Substantia nigra (tissue), 51 donors: ENCODE measurements at places on chromosomes 1 and 21.

DNA sequence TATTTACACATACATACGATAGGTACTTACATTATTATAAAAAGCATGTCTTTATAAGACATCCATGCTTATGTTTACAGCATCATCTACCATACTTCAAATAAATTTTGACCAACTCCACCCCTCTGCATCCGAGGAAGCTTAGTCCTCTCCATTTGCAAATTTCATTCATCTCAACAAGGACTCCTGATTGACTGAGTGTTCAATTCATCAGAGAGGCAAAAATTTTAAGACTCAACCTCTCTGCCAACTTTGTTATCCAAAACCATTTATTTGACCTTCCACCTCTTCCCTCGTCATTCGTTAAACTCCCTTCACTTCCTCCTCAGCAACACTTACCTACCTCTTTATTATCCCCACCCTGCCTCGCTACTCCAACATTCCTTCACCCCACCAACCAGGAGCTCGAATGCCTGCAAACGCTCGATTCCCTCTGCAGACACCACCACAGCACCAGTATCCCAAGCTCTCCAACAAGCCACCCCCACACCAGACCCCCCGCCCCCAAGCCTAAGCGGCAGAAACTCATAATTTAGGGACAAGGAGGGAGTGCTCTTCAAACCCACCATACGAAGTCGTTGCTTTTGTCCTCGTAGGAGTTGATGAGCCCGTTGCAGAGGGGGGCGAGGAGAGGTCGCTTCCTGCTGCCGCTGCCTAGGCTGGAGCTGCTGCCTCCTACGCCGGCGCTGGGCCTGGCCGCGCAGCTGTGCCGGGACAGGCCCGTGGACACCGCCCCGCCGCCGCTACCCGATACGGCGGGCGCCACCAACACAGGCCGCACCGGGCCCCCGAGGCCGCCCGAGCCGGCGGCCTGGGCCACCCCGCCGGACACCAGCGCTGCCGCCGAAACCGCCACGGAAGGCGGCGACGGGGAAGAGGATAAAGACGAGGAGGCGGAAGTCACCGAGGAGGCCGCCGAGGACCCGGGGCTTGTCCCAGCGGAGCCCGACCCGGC, 803 bp downstream of the COP1 start:
- DNase-seq, result no peak

DNA sequence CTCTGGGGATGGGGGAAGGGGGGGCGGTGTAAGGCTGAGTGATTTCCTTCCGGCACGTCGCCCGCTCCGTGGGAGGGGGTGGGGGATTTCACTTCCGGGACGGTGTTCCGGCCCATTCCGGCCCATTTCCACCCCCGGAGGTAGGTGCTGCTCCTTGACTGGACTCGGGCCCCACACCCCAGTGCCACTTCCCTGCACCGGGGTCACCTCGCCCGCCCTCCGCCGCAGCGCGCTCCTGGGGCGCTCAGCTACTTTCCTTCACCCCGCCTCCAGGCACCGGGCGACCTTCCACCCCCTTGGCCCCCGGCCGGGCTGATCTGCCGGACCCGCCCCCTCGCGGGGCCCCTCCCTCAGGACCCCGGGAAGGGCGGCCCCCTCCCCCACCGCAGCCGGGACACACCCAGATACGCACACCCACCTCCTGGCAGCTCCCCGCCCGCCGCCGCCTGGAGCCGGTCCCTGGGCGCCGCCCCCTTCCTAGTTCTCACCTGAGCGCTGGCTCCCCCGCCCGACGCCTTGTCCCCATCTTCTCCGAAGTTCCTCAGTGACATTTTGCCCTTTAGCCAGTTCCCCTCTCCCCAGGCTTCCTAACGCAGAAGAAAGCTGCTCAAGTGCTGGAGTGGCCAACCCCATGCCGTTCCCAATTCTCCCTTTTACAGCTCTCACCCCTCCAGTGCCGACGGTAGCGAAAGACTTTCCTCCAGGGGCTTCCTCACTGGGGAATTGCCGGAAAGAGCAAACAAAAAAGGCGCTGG, at the start of gene ZBTB37:
ZBTB37 (plus strand) TSS at position 115 of the 755 bp plus-strand sequence. CDS start 1,846 bp downstream, outside the sequence.
- peak; percentile 81 for DNase-seq

DNA sequence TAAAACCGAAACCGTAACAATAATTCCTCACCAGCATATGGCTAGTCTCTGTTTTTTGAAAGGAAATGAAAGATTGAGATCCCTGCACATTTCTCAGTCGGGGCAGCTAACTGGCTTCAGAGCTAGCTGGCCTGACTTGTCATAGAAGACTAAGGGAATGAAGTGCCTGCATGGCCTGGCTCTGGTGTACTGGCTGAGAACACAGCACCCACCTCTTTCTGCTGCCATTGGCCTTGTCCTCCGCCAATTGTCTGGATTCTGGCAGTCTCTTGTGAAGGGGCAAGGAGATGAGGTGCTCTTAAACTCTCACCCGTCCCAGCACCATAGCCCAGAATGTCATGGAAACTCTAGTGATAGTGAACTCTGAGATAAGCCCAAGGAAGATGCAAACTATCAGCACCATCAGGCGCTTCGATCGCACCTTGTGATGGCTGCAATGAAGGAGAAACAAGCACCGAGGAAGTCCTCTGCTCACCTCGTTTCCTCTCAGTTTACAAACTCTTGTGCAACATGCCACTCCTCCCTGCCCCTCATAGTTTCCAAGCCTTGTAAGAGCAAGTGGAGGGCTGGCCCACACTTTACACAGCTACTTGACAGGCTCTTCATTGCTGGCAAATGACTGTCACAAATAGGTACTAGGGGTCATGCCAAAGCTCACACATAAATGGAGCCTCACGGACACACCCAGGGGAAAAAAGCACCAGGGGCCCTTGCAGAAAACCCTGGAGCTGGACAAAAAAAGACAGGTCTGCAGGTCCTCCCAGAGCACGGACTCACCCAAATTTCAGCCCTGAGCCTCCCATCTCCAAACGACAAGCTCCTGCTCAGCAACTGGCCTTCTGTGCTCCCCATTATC, 16.4 kb downstream of the INPP5B start:
- DNase-seq, result no peak

GRCh38 chr1:85935234-85935633, 221.3 kb downstream of the COL24A1 start:
- no peak for DNase-seq

DNA sequence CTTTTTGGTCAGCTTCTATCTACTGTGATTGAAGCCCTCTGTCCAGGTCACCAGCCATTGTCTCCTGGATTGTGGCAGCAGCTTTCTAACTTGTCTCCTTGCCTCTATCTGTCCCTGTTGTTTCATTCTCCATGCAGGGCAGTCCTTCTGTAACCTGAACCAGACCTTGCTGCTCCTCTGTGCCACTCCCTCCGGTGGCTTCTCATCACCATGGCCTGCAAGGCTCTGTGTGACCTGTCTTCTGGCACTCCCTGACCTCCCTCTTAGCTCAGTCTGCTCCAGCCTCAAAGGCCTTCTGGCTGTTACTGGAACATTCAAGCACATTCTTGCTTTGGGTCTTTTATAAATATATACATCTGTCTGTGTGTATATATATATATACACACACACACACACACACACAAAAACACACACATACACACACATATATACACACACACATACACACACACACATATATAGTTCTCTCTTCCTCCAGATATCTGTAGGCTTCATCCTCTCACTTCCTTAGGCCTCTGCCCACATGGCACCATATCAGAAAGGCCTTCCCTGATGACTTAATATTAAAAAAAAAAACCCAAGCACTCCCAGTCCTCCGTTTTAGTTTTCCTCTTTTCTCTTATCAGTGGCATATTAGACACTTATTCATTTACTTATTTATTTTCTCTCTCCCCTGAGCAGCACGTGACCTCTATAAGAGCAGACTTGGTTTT, 21.2 kb upstream of the JUN start:
- no peak for DNase-seq

DNA sequence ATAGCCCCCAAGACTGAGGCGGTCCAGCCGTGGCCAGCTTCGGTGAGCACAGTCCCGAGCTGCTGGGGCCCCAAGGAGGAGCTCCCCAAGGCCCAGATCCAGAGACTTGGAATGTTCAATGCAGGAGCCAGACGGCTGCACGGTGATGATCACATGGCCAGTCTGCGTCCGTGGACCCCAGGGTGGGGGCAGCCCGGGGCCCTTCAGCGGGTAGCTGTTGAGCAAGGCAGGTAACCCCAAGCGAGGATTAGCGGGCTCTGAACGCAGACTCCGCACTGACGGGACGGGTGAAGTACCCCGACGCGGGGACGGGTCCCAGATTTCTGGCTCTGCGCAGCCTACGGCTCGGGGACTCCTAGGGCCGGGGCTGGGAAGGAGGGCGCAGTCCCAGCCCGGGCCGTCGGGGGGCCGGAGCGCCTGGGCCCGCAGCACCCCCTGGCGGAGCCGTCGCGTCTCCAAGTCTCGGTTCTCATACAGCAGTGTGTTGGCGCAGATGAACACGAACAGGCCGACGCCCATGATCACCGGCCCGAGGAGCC, 2.7 kb downstream of the TMEM200B start:
- DNase-seq, result no peak

DNA sequence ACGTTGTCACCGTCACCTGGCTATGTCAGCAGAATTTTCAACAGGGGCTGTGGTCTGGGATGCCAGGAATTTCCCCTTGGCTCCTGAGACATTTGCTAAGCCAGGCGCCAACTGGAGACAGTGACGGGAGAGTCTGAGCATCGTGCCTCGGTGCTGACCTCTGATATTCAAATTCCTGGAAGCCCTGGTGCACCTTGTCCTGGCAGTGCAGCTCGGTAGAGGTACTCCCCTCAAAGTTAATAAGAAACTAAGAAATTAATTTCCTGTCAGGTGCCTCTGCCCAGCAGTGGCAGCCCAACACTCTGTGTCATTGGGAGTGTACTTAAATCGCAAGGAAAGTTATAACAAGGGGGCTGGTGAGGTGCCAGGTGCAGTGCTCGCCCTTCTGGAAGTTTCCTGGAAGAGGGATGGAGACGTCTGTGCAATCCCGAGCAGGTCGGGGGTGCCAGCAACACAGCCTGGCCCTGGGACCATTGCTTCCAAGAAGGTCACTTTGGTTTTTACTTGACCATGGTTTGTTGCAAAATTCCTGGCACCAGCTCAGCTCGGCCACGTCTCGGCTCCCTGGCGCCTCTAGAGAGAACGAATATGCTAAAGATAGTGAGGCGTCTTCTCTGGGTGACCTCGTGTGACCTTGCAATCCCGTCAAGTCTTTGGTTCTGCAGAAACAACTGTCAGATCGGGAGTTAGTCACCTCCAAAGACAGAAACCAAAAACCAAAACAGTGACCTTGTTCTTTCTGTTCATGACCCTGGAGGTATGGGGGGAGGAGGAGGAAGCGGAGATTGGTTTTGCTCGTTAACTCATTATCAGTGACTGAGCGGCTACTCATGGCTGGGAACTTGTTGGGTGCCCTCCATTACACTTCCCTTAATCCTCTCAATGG, 149.5 kb upstream of the VAMP3 start:
- DNase-seq, result no peak

GRCh38 chr1:207823880-207824566, 72.2 kb downstream of the CD46 start:
- peak; percentile 84 for DNase-seq

DNA sequence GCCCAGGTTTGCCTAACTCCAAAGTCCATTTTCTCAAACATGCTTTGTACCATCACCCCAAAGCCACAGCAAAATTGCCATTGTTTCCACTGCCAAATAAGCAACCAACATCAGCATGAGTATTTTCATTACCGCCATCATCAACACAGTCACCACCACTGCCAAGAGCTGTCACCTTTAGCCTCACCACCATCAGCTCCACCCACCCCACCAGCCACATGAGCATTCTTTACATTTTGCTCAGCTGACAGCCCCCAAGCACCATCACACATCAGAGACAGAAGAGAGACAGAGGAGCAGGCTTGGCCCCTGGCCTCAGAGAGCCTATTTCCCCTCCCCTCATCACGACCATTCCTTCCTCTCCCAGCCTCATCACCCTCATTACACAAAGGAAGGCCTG, 42.7 kb downstream of the TAS1R2 start:
- DNase-seq, result no peak

GRCh38 chr1:221097479-221098281, 218.4 kb downstream of the HLX start:
- DNase-seq, result no peak

DNA sequence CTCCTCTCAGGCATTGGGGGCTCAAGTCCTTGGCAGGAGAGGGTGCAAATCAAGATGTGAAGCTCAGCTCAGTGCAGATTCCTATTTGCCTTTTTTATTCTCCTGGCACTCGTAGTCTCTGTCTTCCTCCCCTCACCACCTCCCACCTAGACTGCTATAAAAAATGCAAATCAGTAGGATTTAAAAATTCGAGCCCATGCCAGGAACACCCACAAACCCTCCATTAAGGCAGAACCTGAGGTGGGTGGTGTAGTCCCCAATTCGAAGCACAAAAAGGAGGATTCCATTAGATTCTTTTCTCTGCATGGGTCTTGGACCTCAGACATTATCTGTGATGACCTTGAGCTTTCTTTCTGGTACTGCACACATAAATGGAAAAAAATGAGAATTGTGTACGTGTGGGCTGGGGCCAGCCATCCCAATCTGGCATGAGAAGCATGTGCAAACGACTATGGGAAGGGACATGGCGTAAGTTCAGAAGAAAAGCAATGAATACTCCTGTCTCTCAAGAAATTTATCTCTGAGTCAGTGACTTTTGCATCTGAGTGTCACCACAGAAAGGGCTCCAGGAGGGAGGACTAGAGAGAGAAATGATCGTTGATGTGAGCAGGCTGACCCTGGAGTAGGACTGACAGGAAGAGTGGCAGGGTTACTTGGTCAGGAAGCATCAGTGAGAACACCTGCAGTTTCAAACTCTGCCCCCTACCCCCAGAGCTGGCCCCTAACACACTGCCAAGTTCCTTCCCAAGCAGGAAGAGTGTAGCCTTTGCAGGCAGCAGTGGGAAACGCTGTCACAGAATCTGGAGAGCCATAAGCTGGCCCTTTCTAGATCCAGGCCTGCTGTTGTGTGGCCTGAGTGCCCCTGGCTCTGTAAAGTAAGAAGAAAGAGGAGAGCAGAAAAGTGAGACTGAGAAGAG, 1.7 kb downstream of the INKA2 start:
- DNase-seq, result no peak

GRCh38 chr1:94872771-94873495, 52.8 kb downstream of the SLC44A3 start:
- DNase-seq, result no peak

DNA sequence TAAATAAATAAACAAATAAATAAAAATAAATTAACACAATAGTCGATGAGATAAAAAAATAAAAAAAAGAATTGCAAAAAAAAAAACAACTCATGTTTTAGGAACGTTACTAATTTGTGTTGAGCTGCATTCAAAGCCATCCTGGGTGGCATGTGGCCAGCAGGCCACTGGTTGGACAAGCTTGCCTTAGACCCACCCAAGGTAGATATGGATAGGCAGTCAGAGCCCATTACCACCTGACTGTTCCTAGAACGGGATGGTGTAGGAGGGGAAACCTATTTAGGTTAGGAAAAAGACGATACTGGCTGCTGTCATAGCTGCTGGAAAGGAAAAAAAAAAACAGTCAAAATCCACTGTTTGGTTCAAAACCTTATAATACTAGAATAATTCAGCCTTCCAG, 40.8 kb downstream of the HTR6 start:
- no peak for DNase-seq
